ENCODE measurements at places on chromosomes 11 and 22.

- DNase-seq: no peak
Measured at GRCh38 chr11:63242089-63242781, 1.2 kb downstream of the SLC22A25 start.

DNA sequence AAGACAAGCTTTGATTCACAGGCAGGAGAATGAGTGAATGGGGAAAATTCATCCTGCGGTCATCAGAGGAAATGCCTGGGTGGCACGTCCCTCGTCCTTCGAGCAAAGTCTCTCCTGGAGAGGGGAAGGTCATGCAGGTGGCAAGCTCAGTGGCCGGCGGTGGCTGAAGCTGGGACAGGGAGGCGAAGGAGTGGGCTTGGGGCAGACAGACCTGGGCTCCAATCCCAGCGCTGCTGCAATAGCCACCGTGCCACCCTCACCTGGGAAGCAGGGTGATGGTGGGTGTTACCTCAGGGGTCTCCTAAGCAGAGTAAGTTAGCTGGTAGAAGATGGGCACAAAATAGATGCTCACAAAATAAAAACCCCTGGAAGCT lies 22.4 kb upstream of the CACNG2 start:
- no peak for DNase-seq

DNA sequence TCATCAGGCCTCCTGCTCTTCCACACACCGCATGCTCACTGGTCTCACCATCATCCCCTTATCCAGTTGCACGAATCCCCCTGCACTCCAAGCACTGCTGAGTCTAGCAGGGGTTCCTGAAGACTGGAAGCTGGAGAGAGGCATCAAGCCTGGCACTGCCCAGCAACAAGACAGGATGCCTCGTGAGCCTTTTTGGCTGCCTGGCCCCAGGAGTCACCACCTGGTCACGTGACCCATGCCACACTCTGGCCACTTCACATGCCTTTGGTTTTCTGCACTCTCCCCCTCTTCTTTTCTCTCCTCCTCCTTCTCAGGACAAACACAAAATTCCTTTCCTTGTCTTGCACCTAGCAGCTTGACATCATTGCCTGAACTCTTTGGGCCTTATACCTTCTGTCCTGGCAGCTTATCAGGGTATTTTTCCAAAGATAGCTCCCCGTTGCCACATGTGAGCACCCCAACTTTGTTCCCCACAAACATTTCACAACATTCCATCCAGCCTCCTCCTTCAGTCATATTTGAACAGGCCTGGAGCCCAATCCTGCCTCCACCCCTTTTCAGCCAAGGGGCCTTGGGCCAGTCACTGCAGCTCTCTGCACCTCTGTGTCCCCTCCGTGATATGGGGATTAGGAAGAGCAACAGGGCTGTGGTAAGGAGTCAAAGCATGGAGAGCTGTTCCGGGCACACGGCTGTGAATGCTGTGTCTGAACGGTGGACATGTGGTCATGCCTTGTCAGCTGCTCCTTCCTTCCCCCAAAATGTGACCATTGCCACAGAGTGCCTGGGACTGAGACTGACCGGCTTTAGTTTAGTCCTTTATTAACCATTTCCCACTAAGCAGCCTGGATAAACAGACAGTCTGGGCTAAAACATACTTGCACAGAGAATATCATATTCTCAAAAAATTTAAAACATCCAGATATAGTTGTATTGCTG lies 2.8 kb upstream of the PACSIN2 start:
- DNase-seq: no peak

DNA sequence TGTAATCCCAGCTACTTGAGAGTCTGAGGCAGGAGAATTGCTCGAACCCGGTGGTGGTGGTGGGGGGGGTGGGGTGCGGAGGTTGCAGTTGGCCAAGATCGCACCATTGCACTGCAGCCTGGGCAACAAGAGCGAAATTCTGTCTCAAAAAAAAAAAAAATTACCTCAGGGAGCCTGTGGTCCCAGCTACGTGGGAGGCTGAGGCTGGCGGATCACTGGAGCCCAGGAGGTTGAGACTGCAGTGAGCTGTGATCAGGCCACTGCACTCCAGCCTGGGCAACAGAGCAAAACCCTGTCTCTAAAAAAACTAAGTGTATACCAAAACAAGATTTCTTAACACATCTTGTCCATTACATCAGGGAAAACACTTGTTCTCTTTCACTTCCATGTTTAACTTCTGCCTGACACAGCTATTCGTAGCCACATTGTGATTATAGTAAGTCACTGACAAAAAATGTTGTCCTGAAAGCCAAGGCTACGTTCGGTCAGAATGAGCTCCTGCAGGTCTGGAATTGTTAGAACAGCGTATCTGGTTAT lies 1.4 kb downstream of the TMEM80 start:
- no peak for DNase-seq

DNA sequence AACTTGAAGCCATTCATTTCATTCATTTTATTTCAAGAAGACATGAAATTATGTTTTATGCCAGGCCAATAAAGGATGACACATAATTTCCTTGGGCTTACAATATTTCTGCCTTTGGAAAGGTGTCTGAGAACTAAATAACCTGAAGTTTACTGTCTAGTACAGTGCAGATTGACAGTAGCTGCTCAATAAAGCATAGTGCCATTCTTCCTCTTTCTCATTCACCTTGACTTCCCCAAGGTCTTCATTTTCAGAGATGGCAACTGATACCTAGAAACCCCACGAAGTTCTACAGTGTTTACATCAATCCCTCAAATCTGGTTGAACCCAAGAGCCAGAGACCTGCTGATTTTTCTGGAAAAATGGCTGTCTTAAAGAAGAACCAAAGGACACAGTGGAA lies 144.3 kb upstream of the SYN3 start:
- DNase-seq: no peak

- no peak for DNase-seq
Measured at GRCh38 chr22:44409974-44410316, 88.1 kb downstream of the RTL6 start.

DNA sequence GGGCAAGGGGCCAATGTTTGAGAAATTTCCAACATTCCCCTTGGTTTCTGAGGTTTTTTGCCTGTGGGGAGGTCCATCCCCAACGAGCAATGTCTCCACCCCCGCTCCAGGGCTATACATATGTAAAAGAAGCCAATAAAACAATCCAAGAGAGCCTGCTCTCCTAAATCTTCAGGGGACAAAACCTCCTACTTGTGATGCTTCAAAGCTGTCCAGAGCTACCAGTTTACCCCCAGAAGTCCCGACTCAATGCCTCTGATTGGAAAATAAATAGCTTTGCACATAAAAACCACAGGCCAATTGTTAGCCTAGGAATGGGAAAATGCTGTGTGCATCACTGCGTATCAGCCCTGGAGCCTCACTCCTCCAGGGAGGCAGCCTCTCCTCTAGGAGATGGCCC lies 66.0 kb upstream of the PAX6 start:
- DNase-seq: no peak

DNA sequence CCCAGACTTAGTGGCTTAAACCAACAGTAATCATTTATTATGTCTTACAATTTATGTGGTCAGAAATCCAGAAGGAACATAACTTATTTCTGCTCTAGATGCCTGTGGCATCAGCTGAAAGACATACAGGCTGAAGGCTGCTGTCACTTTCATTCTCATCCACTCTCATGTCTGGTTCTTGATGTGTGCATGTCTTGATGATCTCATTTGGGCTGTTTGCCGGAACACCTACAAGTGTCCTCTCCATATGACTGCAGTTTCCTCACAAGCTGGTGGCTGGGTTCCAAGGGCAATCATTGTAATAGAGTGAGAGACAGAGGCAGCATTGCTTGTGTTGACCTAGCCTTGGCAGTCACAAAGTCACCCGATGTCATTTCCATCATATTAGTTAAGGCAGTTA lies 1375.9 kb upstream of the RAG2 start:
- DNase-seq: no peak

- DNase-seq: no peak
Measured at GRCh38 chr22:27032091-27032761, 374.8 kb downstream of the MIAT start.
